ENCODE measurements at places on chromosomes 7 and 10.

DNA sequence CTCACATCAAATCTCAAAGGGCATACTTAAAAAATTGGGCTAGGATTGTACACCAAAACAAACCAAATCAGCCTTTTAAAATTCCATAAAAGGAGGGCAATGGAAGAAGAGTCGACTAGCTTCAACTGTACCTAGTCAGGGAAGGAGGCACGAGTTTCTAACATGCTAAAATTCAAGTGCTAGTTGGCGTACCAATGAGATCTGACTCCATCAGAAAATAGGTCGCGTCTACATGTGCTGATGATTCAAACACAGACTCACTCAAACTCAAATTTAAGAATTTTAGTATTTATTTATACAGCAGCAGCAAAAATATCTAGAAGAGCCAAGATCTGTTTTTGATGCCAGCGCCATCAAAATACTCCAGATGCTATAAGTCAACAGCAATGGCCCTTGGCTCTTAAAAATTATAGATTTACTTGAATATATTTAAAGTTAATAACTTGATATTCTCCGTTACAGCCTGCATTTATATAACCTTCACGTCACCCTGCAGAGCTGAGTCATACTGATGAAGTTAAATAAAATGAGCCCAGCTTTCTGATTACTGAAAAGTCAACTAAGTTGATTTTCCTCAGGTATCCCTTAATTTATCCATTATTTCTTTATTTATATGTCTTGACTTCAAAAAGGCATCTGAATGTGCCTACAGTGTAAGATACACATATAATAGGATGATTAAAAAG, 302.1 kb upstream of the IMMP2L start:
- no peak for DNase-seq

DNA sequence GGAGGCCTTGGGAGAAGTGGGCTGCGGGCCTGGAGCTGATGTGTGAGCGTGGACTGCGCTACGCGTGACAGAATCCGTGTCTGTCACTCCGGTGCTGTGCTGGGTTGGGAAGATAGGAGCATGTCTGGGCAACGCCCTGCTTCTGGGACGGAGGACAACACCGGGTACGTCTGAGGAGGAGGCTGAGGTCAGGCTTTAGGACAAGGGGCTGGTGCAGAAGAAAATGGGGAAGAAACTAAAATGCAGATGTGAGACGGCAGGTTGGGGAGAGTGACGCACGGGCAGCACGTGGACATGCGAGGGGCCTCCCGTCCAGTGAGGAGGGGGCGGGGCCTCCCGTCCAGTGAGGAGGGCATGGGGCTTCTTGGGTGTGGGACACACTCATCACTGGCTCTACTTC, 207.4 kb downstream of the DNAJB6 start:
- no peak for DNase-seq

- DNase-seq = peak; percentile 13
Observed at GRCh38 chr7:130141161-130141883, 63.9 kb downstream of the TMEM209 start.

DNA sequence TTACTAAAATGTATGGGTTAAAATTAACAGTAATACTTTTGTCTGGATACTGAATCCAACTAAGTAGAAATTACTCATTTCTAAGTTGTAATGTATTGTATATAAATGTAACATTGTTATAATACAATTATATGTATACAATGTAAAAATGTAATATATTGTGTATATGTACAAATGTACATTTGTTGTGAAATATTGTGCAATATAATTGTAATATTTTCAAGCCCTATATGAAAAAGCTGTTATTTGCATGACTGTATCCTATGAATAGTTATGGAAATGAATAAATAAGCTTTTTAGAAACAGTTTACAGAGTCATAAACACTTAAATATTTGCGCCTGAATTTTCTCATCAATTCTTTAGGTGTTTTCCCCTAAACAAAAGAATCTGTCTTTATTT, 20.3 kb upstream of the UMAD1 start:
- DNase-seq = no peak

- DNase-seq = peak; percentile 47
Observed at GRCh38 chr10:79984851-79985250, 35.9 kb upstream of the SFTPD start.

DNA sequence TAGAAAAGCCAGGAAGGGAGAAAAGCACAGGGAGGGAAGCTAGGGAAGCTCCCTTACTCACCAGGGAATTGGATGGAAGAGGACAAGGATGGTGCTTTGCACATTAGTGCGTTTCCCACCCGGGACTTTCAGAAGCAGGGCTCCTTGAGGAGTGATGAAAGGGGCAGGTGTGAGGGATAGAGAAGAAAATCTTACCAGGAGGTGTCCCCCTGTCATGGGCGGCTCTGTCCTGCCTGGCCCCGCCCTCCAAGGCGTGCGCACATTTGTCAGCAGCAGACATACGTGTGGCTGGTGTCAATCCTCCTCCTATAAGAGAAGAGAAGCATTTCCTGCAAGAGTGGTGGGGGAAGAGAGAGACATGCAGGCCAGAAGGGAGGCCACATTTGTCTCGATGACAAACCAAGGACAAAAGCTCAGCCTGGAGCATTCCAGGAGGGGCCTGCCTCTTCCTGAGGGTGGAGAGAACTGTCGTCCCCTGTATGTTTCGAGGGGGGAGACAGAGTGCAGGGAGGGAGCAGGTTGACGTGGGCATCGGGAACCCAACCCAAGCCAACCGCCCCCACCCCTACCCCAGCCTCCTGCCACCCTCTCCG, 47.4 kb upstream of the COMTD1 start:
- no peak for DNase-seq

- DNase-seq = no peak
Observed at GRCh38 chr10:59372543-59372942, 10.2 kb upstream of the FAM13C start.

DNA sequence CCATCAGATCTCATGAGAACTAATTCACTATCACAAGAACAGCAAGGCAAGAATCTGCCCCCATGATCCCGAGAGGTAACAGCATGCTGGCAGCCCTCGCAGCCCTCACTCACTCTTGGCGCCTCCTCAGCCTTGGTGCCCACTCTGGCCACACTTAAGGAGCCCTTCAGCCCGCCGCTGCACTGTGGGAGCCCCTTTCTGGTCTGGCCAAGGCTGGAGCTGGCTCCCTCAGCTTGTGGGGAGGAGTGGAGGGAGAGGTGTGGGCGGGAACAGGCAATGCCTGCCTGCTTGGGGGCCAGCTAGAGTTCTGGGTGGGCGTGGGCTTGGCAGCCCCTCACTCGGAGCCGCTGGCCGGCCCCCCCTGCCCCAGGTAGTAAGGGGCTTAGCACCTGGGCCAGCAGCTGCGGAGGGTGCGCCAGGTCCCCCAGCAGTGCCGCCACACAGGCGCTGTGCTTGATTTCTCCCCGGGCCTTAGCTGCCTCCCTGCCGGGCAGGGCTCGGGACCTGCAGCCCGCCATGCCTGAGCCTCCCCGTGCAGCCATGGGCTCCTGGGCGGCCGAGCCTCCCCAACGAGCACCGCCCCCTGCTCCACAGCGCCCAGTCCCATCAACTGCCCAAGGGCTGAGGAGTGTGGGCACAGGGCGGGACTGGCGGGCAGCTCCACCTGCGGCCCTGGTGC, 24.0 kb upstream of the ZNF438 start:
- DNase-seq = no peak

DNA sequence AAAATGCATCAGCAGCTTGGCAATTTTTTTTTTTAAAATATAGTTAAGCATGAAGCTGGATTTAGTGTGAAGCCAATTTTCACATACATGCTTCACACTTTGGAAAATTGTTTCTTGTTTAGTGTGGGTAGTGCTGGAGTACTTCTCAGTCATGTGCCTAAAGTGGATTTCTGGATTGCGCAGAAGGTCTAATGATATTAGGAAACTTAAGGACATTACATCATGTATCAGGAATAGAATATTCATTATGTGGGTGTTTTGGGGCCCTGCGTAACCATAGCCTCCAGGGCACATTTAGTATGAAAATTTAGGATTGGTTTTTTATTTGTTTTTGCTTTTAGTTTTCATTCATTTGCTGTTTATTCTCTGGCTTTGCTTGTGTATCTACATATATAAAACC, 28.8 kb upstream of the BNIP3 start:
- DNase-seq = no peak

DNA sequence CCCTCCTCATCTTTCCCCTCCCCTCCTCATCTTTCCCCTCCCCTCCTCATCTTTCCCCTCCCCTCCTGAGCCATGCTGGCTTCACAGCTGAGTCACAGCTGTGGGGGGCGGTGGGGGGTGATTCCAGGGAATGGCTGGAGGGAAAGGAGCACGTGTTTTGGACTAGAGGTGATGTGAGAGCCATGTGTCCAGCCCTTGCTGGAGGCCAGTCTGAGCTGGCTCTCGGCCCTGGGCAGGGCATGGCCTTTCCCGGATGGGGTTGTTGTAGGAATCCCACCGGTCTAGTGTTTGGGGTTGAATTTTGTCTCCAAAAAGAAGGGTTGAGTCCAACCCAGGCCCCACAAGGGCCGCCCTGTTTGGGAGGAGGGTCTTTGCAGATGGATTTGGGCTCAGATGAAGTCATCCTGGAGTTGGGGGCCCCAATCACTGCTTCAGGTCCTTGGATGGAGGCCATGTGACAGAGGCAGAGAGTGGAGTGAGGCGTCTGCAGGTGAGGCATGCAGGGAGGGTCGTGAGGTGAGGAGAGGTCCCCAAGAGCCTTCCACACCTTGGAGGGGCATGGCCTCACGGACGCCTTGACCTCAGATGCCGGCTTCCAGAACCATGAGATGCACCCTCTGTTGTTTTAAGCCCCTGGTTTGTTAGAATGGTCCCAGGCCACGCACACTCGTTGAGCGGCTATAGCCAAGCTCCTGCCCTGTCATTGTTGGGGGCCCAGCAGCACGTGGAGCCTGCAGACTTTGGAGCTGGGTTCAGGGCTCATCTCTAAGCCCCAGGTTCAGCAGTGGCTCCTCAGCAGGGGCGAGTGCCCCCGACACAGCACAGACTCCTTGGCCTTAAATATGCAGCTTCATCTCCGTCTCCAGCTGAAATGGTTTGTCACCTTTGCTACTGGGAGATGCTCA, 101.6 kb downstream of the DNAJB6 start:
- DNase-seq = no peak

DNA sequence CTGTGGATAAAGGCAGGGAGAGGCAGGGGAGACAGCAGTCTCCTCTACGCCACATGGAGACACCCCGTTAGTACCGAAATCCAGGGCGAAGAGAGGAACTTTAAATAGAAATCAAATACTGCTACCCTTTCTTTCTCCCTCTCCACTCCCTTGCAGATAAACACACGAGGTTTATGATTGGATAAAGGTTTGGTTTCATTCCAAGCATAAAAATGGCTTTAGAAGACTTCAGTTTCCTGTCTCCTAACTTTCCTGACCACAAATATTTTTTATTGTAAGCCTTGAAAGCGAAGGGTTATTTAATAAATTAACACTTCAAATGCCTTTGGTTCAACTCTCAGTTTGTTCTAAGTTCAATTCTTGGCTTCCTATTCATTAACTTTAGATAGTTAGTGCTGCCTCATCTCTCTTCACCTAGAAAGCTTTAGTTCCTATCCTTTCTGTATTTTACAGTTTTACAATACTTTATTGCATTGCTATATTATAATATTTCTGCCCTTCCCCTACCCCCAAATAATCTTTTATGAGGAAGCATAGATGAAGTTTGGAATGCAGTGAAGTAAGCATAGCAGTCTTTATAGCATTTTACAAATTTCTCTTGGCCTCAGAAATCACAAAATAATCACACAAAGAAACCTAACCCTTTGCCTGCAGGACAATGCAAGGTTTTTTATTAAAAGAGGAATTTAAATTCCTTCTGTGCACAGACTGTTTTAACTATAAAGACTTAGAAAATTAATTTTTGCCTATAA, 31.5 kb upstream of the ARID5B start:
- DNase-seq = no peak

- DNase-seq = no peak
Observed at GRCh38 chr7:28389504-28390395, 22.6 kb upstream of the CREB5 start.

DNA sequence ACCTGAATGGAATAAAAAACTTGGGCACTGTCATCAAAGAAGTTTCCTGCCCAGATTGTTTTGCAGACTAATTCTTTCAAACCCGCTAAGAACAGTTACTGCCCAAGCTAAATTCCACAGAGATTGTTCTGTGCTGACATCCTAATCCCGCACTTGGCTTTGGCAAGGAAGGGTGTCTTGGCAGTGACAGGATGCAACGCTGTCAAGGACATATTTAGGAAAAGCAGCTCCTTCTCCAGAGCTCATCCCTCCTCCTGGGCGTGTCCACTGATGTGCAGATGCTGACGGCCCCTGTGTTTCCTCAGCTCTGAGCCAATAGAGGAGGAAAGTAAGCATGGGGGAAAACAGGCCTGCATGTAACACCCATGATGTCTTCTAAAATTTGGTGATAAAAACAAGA, 74.2 kb downstream of the EEPD1 start:
- no peak for DNase-seq

- DNase-seq = no peak
Observed at GRCh38 chr7:54398863-54399262, 143.3 kb upstream of the VSTM2A start.

GRCh38 chr7:36620166-36620708, 104.1 kb downstream of the AOAH start:
- DNase-seq = no peak

DNA sequence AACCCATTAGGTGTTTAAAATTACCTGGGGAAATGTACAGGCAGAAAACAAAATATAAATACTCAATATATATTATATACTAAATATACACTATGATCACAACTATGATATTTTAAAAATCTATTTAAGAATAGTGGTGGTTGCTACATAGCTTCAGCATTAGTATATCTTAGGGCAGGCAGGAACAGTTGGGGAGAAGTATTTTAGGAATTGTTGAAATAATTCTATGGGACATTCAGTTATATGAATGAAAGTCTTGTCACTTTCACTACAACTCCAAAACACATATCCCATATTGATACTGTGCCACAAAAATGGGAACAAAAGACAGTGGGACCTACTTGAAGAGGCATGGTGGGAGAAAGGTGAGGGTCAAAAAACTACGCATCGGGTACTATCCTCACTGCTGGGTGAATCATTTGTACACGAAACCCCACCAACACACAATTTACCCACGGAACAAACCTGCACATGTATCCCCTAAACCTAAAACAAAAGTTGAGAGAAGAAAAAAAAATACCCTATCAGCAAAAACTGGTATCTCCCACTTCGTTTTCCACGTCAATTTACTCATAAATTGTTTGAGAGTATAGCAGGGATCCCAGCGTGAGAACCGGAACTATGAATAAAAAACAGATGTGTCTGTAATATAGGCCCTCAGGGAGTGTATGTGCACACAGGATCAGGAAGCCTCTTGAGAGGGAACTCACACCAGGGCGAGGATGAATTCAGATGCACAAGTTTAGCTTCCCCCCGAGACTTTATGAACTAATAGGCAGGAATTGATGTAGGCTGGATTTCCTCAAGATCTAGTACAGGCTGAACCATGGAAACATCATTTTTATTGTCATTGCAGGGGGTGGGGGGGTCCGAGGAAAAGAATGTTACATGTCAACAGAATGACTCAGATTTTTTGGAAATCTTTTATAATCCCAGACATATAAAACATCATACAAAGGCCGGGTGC, 16.2 kb downstream of the SLC16A12 start:
- DNase-seq = no peak

DNA sequence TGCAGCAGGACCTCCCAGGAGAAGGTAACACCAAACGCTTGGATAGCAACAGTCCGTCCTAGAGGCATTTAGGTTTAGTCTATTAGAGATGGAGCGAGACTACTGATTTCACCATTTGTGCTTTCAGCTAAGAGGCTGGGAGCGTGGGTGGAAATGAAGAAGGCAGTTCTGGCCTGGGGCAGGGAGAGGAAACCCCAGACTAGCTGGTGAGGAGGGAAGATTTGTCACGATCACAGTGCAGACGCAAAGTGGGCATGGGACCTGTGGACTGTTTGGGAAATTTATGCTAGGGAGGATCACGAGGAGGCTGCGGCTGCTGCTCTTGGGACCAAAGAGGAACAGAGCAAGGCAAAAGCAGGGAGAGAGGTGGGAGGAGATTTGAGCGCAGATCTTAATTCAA, 130.4 kb upstream of the AOAH start:
- no peak for DNase-seq

Measured in stimulated activated CD4-positive, alpha-beta T cell treated with anti-CD3 and anti-CD28 coated beads, Interleukin-4, amount 100 ng/mL, for 48 hours (primary cell).